HT-29 (cell line): ENCODE measurements at places on chromosomes 12 and 14.

- no peak for DNase-seq
These were observed 9.2 kb upstream of the NUAK1 start for GRCh38 chr12:106147956-106148355.

GRCh38 chr14:68292441-68293215 is 473.0 kb downstream of the RAD51B start:
- DNase-seq = no peak

DNA sequence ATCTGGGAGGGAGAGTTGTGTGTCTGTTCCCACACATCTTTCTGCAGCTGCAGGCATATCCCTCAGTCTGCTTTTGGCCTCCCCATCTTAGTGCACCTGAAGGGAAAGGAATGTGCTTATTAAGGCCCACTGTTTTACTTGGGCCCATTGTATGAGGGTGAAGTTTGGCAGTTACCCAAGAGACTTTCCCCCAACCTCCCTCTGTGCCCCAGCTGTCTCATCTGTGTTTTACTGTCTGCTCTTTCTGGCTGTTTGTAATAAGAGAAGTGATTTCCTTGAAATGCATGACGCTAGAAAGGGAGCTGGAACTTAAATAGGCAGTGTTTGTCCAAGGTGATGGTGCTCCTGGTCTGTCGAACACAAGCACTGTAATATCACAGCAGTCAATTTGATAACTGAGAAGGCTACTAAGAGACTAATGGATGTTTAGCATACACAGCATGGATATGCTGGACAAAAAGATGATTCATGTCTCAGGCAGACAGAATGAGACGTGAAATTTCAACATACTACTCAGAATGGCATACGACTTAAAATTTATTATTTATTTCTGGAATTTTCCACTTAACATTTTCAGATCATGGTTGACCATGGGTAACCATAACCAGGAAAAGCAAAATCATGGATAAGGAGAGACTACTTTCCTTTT is 43.6 kb downstream of the FSCB start:
- no peak for DNase-seq

GRCh38 chr12:111201036-111201435 is 167.9 kb downstream of the PHETA1 start:
- DNase-seq = no peak

DNA sequence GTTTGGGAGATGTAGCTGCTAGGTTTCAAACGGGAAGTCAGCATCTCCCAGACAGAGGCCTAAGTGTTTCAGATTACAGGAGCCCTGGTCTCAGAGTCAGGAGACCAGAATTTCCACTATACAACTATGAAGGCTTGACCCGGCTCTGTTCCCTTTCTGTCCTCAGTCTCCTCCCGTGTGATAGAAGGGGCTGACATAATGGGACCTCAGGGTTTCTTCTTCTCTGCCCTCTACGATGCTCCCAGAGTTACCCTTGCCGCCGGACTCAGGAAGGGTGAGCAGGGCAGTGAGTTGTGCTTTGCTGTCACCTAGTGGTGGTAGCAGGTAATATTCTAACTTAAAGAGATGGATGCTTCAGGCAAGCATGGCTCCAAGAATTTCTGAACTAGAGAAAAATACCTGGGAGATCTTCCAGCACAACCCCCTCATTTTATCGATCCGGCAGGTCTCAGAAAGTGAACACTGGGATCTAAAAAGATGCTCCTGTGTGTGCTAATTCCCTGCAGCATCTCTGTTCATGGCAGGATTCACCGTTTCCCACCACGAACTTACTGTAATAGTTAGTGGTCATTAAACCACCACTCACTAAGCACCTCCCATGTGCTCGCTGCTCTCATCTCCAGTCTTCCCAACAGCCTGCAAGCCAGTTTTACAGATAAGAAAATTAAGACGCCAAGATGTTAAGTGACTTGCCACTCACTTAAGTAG is 84.4 kb downstream of the VWF start:
- peak; percentile 79 for DNase-seq

DNA sequence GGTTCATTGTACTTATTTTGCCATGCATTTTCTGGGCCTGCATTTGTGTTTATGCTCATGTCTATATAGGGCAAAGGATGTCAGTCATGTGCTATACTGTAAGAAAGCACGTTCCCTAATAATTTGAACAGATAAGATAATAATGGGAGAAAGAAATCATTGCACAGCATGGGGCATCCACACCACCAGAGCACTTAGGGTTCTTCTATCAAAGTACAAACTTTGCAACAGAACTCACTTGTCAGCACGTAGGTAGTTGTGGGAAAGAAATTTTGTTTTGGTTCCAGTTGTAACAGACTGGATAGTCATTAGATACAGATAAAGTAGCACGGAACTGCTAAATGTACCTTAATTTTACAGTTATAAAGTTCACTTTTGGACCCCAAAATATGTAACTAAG is 10.1 kb downstream of the PPP1CC start:
- no peak for DNase-seq

- no peak for DNase-seq
These were observed 93.7 kb downstream of the DHRS2 start for GRCh38 chr14:23729720-23730387.

- DNase-seq = no peak
These were observed 142.5 kb downstream of the SYNE2 start for GRCh38 chr14:63995285-63995684.

DNA sequence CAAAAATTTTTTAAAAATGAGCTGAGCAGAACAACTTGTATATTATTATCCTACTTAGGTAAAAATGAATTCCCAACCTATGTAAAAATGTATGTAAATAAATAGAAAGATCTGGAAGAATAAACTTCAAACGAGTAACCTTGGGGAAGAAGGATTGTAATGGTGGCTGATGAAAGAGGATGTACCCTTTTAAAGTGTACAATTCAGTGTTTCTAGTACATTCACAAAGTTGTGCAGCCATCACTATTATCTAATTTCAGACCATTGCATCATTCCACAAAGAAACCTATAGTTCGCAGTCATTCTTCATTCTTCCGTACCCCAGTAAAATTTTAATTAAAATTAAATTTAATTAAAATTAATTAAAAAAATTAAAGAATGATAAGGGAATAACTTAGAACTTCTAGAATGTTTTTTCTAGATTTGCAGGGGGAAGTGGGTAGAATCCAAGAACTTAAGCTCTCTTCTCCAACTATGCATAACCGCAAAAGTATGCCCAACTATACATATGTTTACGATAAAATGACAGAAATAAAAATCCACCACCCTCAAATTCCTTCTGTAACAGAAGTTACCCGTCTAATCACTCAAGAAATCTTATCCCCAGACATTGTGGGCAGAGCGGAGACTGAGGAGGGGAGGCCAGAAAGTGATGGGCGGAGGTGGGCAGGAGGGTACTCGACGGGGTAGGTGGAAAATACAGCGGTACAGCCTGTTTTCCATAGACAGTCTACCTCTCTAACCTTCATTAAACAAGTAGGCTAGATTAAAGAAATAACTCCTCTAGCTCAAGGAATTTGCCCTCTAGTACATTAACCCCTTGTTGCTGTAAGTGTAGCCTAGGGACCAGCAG is 921 bp downstream of the DEPDC4 start:
- DNase-seq = no peak

- no peak for DNase-seq
These were observed 15.3 kb upstream of the NUDT14 start for GRCh38 chr14:105196265-105196960.

GRCh38 chr14:36975834-36976233 is 196.6 kb downstream of the SLC25A21 start:
- peak; percentile 22 for DNase-seq

DNA sequence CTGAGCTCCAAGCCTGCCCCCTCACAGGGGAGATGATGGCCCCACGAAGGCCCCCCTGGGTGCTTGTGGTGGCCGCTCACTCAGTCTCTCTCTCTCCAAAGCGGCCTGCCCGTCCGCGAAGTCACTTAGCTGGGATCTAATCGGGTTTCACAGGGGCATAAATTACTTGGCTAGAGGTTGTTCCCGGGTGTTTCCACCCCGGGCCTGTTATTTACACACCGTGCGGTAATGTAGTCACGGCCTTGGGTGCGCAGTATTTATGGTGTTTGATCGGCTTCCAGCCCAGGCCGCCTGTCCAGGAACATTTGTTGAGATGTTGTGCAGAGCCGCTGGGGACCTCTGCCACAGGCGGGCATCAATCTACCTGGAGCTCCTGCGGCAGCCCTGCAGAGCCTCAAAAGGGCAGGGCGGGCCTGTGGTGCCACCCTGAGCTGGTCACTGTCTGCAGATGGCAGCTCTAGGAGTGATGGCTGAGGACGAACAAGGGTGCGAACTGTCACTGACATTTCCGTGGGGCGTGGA is 91.2 kb downstream of the KIF26A start:
- no peak for DNase-seq

- no peak for DNase-seq
These were observed 301.7 kb downstream of the KCNH5 start for GRCh38 chr14:62743560-62743959.

- no peak for DNase-seq
These were observed 36.6 kb upstream of the GZMB start for GRCh38 chr14:24670594-24670993.

- no peak for DNase-seq
These were observed 217.4 kb downstream of the SLC41A2 start for GRCh38 chr12:104740668-104741067.

- DNase-seq = no peak
These were observed 383.5 kb downstream of the ZFP36L1 start for GRCh38 chr14:68409387-68409786.

DNA sequence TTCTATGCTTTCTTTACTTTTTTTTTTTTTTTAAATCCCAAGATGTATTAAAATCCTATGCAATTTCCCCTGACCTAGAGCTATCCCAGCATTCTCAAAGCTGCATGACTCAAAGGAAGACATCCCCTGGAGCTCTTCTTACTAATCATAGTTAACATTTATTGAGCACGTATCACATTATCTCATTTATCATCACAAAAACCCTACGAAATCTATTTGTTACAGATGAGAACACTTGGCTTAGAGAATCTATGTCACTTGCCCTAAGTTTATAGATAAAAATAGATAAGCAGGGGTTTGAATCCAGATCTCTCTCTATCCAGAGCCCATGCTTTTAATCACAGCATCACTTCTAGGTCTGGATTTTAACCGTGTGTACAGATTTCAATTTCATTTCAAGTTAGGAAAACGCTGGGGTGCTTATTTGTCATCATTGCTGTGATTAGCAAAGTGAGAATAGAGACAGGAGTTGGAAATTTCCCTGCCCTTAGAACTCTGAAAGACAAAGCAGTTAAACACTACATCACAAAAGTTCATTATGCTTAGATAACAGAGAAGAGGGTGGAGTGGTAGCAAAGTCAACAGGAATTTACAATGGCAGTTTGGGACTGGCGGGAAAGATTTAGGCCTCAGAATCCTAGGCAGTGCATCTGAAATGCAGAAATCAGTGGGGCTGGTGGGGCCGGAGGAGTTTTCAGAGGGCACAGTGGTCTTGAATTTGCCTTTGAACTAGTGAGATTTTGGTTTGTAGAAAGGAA is 177.7 kb upstream of the FRMD6 start:
- no peak for DNase-seq

DNA sequence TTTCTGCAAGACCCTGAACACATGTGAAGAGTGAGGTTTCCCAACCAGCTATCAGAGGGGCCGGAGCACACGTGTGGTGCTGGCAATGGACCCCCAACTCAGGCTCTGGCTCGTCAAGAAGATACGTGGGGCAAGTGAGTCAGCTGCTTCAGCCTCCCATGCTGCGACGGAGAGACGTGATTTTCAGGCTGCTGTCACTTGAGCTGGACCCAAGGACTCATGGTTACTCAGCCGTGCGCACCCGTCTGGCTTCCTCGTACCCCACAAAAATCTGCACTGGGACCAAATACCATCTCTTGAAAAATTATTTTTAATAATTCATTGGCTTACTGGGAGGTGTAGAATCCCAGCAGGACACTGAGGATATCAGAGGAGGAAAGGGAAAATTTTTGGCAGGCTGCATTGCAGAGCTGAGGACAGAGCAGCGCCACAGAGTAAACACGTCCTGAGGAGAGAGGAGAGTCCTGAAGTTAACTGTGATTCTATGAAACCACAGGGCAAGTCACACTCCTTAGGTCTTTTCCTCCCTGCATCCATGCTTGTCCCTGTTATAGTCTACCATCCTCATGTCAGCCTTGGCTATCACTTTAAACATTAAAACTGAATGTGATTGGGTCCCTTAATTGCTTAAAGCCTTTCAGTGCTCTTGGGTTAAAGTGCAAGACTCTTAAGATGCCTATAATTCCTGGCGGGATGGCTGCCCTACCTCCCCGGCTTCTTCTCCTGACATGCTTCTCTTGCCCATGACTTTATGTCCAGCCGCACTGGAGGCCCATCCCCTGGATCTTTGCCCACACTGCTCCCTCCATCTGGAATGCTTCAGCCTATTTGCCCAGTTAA is 95.3 kb upstream of the SLC35F4 start:
- no peak for DNase-seq

DNA sequence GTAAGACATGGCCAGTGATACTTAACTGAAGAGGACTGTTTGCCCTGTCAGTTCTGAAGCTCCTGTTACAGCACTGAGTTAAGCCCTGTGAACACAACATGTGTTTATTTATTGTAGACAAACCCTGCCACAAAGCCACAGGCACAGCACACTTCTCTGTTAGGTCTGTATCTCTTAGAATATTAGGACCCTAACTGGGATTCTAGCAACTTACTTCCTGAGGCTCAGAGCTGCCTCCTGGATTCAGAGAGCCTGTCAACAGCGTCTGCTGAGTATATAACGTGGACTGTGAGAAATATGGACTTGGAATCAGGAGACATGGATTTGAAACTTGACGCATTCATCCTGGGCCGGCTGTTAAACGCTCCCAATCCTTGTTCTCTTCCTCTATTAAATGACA is 135.0 kb upstream of the HIF1A start:
- no peak for DNase-seq

DNA sequence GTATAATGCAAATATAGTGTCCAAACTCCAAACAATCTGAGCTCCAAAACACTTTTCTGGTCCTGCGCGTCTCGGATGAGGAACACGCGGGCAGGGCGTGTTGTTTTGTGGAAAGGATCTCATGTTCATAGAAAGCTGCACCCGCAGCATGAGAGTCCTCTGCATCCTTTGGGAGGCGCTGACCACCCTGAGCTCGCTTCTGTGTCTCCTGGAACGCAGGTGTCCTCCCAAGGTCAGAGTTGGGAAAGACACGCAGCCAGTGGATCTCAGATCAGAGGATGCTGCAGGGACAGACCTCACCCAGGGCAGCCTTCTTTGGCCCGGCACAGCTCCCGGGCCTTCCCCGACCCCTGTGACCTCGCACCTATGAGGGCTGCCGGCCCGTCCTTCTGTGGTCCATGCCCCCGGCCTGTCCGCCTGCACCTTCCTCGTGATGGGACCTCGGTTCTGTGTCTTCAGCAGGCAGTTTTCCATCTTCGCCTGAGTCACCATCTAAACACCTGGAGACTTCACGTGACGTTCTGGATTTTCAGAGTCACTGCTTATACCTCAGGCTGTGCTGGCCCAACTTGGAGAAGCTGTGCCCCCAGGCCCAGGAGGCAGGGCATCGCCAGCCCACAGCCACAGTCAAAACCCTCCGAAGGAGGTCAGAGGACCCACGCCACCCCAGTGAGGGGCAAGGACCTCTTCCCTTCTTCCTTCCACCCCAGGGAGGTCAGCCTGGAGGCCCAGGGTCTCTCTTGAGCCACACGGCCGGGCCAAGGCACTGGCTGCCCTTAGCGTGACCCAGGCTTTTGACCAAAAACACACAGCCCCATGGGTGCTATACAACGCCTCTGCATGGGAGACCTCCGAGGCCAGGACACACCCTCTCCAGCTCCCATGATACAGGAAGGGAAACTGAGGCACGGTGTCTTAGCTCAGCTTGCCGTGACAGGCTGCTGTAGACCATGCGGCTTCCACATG is 25.9 kb downstream of the MMP17 start:
- DNase-seq = no peak

- peak; percentile 69 for DNase-seq
These were observed 1.0 kb downstream of the IGFBP6 start for GRCh38 chr12:53098354-53098981.
